ENCODE measurements at places on chromosomes 7 and 10. TPM values are rescaled to one million over a fixed set of nuclear protein-coding genes. Genes with fewer than 3 reads are reported as not detected.
A peak's percentile ranks its signal among the peaks of the same experiment; 100 is the strongest.

HIP1 gene
- 17.1 TPM for total RNA-seq

- no peaks in the 10 kb centered on the region for H3K27me3 ChIP-seq
- H3K4me3 ChIP-seq, result no peak overlapping the region
- H3K36me3 ChIP-seq, result no peaks in the 10 kb centered on the region
- peaks cover 24% of the 10 kb centered on the region for H3K4me1 ChIP-seq
These were observed 8.9 kb downstream of the NFE2L3 start for GRCh38 chr7:26160896-26161295.

DNA sequence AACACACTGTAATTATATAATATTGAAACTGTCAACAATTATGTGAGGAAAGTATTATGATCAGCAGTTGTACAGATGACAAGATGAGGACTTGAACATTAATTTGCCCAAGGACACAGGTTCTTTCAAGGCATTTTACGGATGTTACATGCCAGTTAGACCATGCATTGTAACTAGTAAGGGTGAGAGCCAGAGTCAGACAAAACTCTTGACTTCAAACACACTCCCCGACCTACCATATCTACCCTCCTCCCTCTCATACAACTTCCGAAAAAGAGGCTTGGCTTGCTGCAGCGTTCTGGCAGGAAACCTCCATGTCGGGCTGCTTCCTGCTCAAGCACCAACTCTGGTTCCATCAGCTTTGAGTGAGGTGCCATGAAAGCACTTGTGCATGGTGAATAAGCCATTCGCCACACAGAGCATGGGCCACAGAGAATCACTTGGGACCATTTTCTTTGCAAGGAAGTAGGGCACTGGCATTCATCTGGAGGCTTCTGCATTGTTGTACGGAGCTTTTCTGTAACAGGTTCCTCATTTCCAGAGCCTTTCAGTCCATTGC is 53.2 kb downstream of the FOXI2 start:
- no peaks in the 10 kb centered on the region for H3K27me3 ChIP-seq
- H3K36me3 ChIP-seq, result no peaks in the 10 kb centered on the region
- H3K4me1 ChIP-seq, result peaks cover 3% of the 10 kb centered on the region
- DNase-seq, result no peak

AKR1D1 gene
- total RNA-seq, result not detected

- H3K27ac ChIP-seq, result no peak overlapping the region
- no peaks in the 10 kb centered on the region for H3K4me1 ChIP-seq
- DNase-seq, result no peak
- no peaks in the 10 kb centered on the region for H3K36me3 ChIP-seq
- no peak overlapping the region for H3K4me3 ChIP-seq
These were observed 28.0 kb upstream of the GSAP start for GRCh38 chr7:77444123-77444522.

DNA sequence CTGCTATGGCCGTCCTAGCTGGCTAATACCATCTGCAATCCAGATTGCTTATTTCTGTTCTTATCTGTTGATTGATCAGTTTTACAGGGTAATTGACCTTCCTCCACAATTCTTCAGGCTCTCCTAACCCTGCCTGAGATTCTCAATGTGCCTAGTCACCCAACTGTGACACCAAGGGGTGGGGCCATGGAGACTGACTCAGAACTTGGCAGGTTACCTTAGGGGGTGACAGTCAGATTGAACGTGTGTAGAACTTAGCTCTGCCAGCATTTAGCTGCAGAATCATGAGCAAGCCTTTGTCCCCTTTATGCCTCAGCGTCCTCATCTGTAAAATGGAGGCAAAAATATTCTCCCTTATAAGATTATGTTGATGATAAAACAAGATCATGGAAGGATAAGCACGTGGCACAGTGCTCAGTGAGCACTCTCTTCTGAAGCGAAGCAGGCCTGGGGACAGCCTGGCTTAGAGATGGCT is 19.1 kb upstream of the LEP start:
- DNase-seq, result no peak
- H3K27ac ChIP-seq, result no peak overlapping the region
- peaks cover 11% of the 10 kb centered on the region for H3K4me1 ChIP-seq

CDK1 gene
- total RNA-seq, result 1.9 TPM

GRCh38 chr7:129951226-129952085 is 1.3 kb downstream of the UBE2H start:
- peaks cover 43% of the 10 kb centered on the region for H3K4me1 ChIP-seq
- H3K4me3 ChIP-seq, result peak overlapping the region; percentile 63
- peak; percentile 18 for DNase-seq
- H3K27ac ChIP-seq, result peak overlapping the region; percentile 74
- H3K36me3 ChIP-seq, result no peaks in the 10 kb centered on the region

EN2 gene
- not detected for total RNA-seq

GJC3 gene
- not detected for total RNA-seq

DNA sequence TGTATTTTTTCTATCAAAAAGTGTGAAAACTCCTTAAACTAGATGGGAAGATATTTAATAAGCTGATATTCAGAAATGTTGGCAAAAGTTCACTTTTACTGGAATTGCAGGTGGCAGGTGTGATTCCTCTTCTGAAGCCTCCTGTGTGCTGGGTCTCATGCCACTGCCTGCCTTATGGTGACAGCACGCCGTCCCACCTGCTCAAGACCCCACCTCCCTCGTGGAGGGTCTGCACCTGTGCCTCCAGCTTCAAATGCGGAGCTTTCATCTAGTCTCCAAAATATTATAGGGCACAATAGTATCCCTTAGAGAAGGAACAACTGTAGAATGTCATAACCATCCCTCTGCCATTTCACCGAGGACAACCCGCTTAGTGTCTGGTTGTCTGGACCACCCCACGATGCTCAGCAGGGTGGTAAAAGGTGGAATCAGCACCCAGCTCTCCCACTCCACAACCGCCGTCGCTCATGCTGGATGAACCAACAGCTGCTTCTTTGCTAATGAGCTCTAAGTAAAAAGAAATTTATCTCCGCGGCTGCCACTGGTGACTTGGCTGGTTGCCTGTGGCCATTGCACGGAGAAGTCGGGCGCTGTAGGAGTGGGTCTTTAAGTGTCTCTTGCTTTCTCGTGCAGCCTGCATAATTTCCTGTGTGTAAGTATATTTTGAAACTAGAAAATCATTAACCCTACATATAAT is 119.3 kb upstream of the TCERG1L start:
- no peaks in the 10 kb centered on the region for H3K36me3 ChIP-seq
- H3K4me3 ChIP-seq, result no peak overlapping the region
- no peak overlapping the region for H3K27ac ChIP-seq
- DNase-seq, result no peak
- H3K4me1 ChIP-seq, result no peaks in the 10 kb centered on the region

TMEM209 gene
- 30.4 TPM for total RNA-seq

GRCh38 chr10:78464856-78465267 is 431.2 kb downstream of the RPS24 start:
- H3K27ac ChIP-seq, result no peak overlapping the region
- DNase-seq, result no peak
- H3K27me3 ChIP-seq, result no peaks in the 10 kb centered on the region
- no peaks in the 10 kb centered on the region for H3K4me1 ChIP-seq
- no peak overlapping the region for H3K4me3 ChIP-seq

SPDYE16 gene
- total RNA-seq, result not detected

DNA sequence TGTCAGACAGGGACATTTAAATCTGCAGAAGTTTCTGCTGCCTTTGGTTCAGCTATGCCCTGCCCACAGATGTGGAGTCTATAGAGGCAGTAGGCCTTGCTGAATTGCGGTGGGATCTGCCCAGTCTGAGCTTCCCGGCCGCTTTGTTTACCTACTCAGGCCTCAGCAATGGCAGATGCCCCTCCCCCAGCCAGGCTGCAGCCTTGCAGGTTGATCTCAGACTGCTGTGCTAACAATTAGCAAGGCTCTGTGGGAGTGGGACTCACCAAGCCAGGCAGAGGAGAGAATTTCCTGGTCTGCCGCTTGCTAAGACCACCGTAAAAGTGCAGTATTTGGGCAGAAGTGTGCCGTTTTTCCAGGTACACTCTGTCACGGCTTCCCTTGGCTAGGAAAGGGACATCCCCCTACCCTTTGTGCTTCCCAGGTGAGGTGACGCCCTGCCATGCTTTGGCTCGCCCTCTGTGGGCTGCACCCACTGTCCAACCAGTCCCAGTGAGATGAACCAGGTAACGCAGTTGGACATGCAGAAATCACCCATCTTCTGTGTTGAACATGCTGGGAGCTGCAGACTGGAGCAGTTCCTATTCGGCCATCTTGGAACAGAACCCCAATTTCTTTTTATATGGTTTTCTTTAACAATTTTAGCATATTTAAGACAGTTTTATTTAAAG is 28.4 kb upstream of the VWDE start:
- no peak overlapping the region for H3K27ac ChIP-seq
- H3K36me3 ChIP-seq, result no peaks in the 10 kb centered on the region
- DNase-seq, result no peak
- no peak overlapping the region for H3K4me3 ChIP-seq

GRCh38 chr7:2759736-2760097 is 71.7 kb downstream of the AMZ1 start:
- no peak for DNase-seq
- H3K4me1 ChIP-seq, result peaks cover 29% of the 10 kb centered on the region

DNA sequence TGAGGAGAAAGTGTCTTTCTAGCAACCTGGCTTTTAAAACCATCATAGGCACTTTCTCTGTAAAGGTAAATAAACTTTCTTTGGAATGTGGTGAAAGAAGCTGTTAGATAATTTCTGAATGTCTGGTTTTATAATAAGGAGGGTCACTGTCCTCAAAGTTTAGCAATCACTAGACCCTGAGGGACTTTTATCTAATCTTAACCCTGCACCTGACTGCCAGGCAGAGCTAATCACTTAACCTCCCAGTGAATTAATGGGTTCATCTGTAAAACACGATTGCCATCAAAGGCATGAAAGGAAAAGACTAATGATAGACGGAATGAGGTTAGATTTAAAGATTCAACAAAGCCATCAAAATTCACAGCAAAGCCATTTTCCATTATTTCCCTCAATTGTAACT is 553.8 kb downstream of the GRM8 start:
- H3K4me3 ChIP-seq, result no peak overlapping the region
- H3K36me3 ChIP-seq, result no peaks in the 10 kb centered on the region
- DNase-seq, result no peak
- no peaks in the 10 kb centered on the region for H3K4me1 ChIP-seq

DNA sequence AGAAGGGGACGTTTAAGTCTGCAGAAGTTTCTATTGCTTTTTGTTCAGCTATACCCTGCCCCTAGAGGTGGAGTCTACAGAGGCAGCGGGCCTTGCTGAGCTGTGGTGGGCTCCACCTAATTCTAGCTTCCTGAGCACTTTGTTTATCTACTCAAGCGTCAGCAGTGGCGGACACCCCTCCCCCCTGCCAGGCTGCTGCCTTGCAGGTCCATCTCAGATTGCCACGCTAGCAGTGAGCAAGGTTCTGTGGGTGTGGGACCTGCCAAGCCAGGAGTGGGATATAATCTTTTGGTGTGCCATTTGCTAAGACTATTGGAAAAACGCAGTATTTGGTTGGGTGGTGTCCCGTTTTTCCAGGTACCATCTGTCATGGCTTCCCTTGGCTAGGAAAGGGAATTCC is 147.3 kb upstream of the PRPS1L1 start:
- no peak overlapping the region for H3K27ac ChIP-seq
- peaks cover 15% of the 10 kb centered on the region for H3K4me1 ChIP-seq
- peak; percentile 6 for DNase-seq
- no peaks in the 10 kb centered on the region for H3K36me3 ChIP-seq

RASSF4 gene
- 104 TPM for total RNA-seq

MYOZ1 gene
- total RNA-seq, result not detected

- H3K27me3 ChIP-seq, result no peaks in the 10 kb centered on the region
- peaks cover 18% of the 10 kb centered on the region for H3K4me1 ChIP-seq
- no peak for DNase-seq
- peaks cover 16% of the 10 kb centered on the region for H3K36me3 ChIP-seq
- H3K4me3 ChIP-seq, result no peak overlapping the region
These were observed 1.4 kb downstream of the GARS1 start for GRCh38 chr7:30596014-30596641.

DNA sequence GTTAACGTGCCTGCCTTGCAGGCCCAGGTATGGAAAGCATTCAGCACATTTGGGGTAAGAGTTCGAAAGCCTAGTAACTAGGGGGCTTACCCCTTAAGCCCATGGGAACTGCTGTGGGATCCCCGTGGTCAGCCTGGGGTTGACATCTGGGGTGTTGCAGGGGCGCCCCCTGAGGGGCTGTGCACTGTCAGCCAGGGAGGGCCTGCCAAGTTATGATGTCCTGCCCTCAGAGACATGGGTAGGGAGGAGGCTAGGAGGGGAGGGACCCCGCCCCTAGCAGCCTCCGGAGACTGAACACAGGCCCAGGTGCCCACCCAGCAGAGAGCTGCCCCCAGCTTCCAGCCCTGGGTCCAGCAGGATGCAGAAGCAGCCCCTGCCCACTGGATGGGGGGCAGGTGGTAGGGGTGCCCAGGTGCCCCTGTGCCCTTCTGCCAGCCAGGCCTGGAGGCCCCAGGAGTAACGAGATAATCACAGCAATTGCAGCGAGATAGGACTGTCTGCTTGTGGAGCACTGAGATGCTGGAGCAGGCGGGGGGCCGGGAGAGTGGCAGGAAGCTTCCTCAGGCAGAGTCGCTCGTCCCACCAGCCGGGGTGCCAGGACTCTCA is 153.3 kb downstream of the UBE2H start:
- no peaks in the 10 kb centered on the region for H3K36me3 ChIP-seq
- no peak overlapping the region for H3K4me3 ChIP-seq
- H3K27ac ChIP-seq, result no peak overlapping the region
- H3K4me1 ChIP-seq, result no peaks in the 10 kb centered on the region

TRIM50 gene
- not detected for total RNA-seq

GRCh38 chr7:135317676-135318325 is 84.2 kb downstream of the STRA8 start:
- no peaks in the 10 kb centered on the region for H3K36me3 ChIP-seq
- no peaks in the 10 kb centered on the region for H3K4me1 ChIP-seq
- no peak for DNase-seq
- H3K27ac ChIP-seq, result no peak overlapping the region

GRCh38 chr10:33123680-33124079 is 165.7 kb upstream of the ITGB1 start:
- no peaks in the 10 kb centered on the region for H3K36me3 ChIP-seq
- H3K27me3 ChIP-seq, result no peaks in the 10 kb centered on the region
- peaks cover 45% of the 10 kb centered on the region for H3K4me1 ChIP-seq

GRCh38 chr10:48476279-48476982 is 128.4 kb downstream of the ARHGAP22 start:
- no peaks in the 10 kb centered on the region for H3K4me1 ChIP-seq
- no peaks in the 10 kb centered on the region for H3K36me3 ChIP-seq
- H3K27me3 ChIP-seq, result no peaks in the 10 kb centered on the region
- H3K4me3 ChIP-seq, result no peak overlapping the region

- H3K27me3 ChIP-seq, result peaks cover 7% of the 10 kb centered on the region
- H3K27ac ChIP-seq, result no peak overlapping the region
- no peaks in the 10 kb centered on the region for H3K36me3 ChIP-seq
- H3K4me3 ChIP-seq, result no peak overlapping the region
- H3K4me1 ChIP-seq, result peaks cover 5% of the 10 kb centered on the region
- DNase-seq, result no peak
These were observed 19.5 kb upstream of the GRIFIN start for GRCh38 chr7:2495418-2496299.

- no peak overlapping the region for H3K27ac ChIP-seq
- H3K36me3 ChIP-seq, result no peaks in the 10 kb centered on the region
- no peak overlapping the region for H3K4me3 ChIP-seq
- no peaks in the 10 kb centered on the region for H3K4me1 ChIP-seq
- no peak for DNase-seq
These were observed 127.8 kb downstream of the ITGA8 start for GRCh38 chr10:15591937-15592336.

SYT15B gene
- total RNA-seq, result 0.09 TPM

MPP7 gene
- total RNA-seq, result 19.1 TPM

LBX1 gene
- not detected for total RNA-seq
